ENCODE measurements at places on chromosomes 16 and 17.

DNA sequence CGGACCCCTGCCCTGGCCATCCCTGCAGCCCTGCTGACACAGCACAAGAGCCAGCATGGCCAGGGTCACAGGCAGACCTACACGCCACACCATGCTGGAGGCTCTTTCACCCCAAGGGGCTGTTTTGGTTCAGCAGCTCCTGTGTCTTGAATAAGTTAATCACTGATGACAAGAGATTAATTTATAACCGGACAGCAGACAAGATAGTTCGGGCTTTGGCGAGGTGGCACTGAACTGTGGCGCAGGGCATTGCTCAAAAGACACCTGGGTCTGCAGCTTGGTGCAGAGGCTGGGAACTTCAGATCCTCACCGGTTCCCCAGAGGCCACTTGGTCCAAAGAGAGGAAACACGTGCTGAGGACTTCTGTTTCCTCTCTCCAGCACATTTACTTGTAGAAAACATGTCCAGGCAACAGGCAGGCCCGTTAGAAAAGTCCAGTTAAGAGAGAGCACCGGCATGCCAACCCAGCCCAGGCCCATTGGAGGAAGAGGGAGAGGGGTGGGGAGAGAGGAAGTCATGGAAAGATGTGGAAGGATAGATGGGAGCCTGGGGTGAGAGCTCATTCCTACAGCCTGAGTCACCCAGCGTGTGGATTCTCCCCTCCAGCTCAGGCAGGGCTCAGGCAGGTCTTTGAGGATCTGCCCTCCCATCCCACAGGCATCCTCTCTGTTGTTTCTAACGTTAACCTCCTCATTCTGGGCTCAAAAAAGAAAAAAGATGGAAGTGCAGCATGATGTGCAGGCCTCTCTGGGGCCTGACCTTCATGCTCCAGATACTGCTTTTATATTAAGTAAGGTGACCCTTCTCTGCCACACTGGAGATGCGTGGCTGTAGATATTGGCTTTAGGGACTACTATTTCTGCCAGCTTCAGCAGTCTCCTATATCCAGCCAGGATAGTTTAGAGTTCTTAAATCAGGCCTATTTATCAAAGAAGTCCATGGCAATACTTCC is 80.0 kb upstream of the HNF1B start:
- no peaks in the 10 kb centered on the region for H3K4me1 ChIP-seq
- H3K4me3 ChIP-seq: no peak overlapping the region
- no peaks in the 10 kb centered on the region for H3K27me3 ChIP-seq
- H3K27ac ChIP-seq: no peak overlapping the region

DNA sequence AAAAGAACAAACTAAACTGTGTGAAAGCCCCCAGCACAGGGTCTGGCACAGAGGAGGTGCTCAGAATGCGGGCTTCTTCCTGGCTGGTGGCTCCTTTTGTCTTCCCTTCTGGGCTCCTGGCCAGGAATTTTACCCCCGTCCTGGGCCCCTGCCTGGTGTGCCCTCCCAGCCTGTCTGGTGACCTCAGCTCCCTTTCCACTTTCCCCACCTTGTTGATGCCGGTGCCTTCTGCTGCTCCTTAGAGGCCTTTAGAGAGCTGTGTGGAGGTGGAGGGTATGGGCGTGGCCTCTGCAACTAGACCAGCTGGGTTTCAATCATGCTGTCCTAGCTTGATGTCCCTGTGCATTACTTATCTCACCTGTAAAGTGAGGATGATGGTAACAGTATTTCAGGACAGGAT is 16.8 kb downstream of the PIRT start:
- H3K4me1 ChIP-seq: no peaks in the 10 kb centered on the region
- H3K4me3 ChIP-seq: no peak overlapping the region
- DNase-seq: no peak
- no peaks in the 10 kb centered on the region for H3K36me3 ChIP-seq
- H3K27ac ChIP-seq: no peak overlapping the region

GRCh38 chr16:76931186-76931585 is 259.8 kb upstream of the MON1B start:
- H3K36me3 ChIP-seq: no peaks in the 10 kb centered on the region
- no peaks in the 10 kb centered on the region for H3K27me3 ChIP-seq
- H3K4me1 ChIP-seq: no peaks in the 10 kb centered on the region
- H3K4me3 ChIP-seq: no peak overlapping the region

DNA sequence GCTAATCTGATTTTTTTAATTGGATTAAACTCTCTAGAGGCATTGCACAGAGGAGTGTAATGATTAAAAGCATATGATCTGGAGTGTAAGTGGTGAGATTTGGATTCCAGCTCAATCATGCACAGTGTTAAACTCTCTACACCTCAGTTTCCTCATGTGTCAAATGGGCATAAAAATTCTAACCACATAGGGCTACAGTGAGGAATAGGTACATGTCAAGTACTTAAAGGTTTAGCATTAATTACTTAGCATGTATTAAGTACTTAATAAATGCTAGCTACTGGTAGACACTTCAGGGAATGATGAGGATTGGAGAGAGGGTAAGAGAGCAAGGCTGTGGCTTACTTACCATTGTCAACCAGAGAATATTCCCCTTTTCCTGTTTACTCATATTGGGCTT is 17.1 kb downstream of the ERI2 start:
- no peak overlapping the region for H3K4me3 ChIP-seq
- no peak overlapping the region for H3K27ac ChIP-seq
- H3K36me3 ChIP-seq: no peaks in the 10 kb centered on the region
- H3K27me3 ChIP-seq: no peaks in the 10 kb centered on the region
- DNase-seq: no peak

DNA sequence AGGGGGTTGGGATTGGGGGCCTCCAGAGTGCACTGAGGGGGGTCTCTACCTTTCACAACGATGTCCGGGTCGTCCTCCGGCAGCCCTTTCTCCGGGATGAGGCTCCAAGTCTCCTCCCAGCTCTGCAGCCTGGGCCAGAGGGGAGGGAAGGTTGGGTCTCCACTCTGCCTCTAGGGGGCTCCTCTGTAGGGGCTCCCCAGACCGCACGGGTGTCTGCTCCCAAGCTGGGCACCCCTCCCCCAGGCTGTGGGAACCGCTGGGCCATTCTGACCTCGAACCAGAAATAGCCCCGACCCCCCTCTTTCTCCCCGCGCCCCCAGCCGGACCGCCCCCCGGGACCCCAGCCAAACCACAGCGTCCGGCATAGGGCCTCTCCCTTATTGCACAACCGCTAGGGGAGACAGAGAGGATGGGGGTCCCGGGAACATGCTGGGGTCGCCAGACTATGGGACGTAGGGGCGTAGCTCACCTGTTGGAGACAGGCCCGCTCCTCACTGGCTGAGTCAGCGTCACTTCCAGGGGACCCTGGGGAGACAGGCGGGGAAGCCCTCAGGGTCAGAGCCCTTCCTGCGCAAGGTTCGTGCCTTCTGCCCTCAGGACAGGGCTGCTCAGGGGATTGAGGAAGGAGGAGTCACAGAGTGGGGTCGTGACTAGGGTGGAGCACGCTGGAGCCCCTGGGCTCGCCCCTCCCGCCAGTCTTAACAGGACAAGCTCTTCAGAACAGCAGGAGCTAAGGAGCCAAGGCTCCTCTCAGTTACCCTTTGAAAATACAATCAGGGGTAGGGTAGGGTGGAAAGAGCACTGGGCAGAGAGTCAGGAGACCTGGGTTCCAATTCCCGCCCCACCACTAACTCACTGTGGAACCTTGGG is 2.7 kb downstream of the PLEKHH3 start:
- no peaks in the 10 kb centered on the region for H3K27me3 ChIP-seq
- H3K27ac ChIP-seq: peak overlapping the region; percentile 96
- H3K36me3 ChIP-seq: no peaks in the 10 kb centered on the region

GRCh38 chr16:69709456-69710084 is 16.8 kb downstream of the NQO1 start:
- peak; percentile 16 for DNase-seq
- no peak overlapping the region for H3K4me3 ChIP-seq
- no peaks in the 10 kb centered on the region for H3K4me1 ChIP-seq
- H3K36me3 ChIP-seq: no peaks in the 10 kb centered on the region

GRCh38 chr16:53816211-53816836 is 112.4 kb downstream of the FTO start:
- DNase-seq: peak; percentile 64
- no peaks in the 10 kb centered on the region for H3K27me3 ChIP-seq
- peaks cover 7% of the 10 kb centered on the region for H3K4me1 ChIP-seq
- peak overlapping the region; percentile 74 for H3K27ac ChIP-seq

- H3K36me3 ChIP-seq: no peaks in the 10 kb centered on the region
- H3K27ac ChIP-seq: no peak overlapping the region
Measured at GRCh38 chr17:79970576-79971068, 65.0 kb downstream of the TBC1D16 start.

DNA sequence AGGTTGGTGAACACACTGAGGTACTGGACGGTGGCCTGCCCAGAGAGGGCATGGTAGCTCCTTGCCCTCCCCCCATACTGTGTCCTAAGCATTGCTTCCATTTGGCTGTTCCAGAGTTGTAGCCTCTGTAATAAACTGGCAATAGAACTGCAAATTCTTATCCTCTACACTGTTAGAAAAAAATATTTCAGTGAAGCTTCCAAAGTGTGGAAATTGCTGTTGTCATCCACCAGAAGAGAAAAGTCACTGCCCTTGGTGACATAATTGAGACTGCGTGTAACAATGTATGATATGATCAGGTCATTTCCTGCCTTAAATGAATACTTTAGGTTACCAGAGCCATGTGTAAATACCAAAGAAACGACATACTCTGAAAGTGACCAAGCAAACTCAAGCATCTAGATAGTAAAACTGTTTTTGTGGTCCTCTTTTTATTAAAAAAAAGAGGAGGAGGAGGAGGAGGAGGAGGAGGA is 65.9 kb downstream of the CEP95 start:
- H3K27ac ChIP-seq: peak overlapping the region; percentile 9
- H3K27me3 ChIP-seq: no peaks in the 10 kb centered on the region

- DNase-seq: no peak
- H3K4me3 ChIP-seq: no peak overlapping the region
- no peaks in the 10 kb centered on the region for H3K27me3 ChIP-seq
- no peak overlapping the region for H3K27ac ChIP-seq
- no peaks in the 10 kb centered on the region for H3K36me3 ChIP-seq
Measured at GRCh38 chr17:3732210-3732621, 8.5 kb downstream of the HASPIN start.

- H3K4me3 ChIP-seq: no peak overlapping the region
- H3K27me3 ChIP-seq: no peaks in the 10 kb centered on the region
- no peak for DNase-seq
Measured at GRCh38 chr17:2442166-2442565, 41.3 kb upstream of the MNT start.

DNA sequence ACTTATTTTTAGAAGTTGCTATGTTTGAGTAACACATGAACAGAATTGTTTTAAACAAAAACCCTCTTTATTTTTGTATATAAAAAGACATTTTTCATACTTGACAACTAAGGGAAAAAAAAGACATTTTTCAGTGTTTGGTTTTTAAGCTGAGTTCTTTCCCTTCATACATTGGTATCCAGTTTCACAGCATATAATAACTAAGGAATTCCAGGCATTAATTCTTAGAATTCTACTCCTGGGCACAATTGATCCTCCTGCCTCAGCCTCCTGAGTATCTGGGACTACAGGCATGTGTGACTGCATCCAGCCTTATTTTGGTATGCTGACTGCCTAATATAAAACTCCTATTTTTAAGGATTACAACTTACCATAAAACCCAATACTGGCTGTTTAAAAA is 8.4 kb downstream of the FBXO47 start:
- no peak overlapping the region for H3K4me3 ChIP-seq
- no peaks in the 10 kb centered on the region for H3K36me3 ChIP-seq
- H3K27ac ChIP-seq: no peak overlapping the region
- no peak for DNase-seq

GRCh38 chr16:85181739-85182129 is 69.5 kb upstream of the CIBAR2 start:
- H3K27me3 ChIP-seq: no peaks in the 10 kb centered on the region
- no peaks in the 10 kb centered on the region for H3K36me3 ChIP-seq
- no peak overlapping the region for H3K4me3 ChIP-seq
- H3K4me1 ChIP-seq: no peaks in the 10 kb centered on the region

GRCh38 chr17:47164263-47164662 is 24.8 kb downstream of the CDC27 start:
- no peak overlapping the region for H3K4me3 ChIP-seq
- DNase-seq: no peak
- H3K4me1 ChIP-seq: no peaks in the 10 kb centered on the region
- H3K27ac ChIP-seq: no peak overlapping the region
- no peaks in the 10 kb centered on the region for H3K36me3 ChIP-seq
- no peaks in the 10 kb centered on the region for H3K27me3 ChIP-seq

- H3K27me3 ChIP-seq: no peaks in the 10 kb centered on the region
- no peaks in the 10 kb centered on the region for H3K4me1 ChIP-seq
- H3K27ac ChIP-seq: no peak overlapping the region
- no peaks in the 10 kb centered on the region for H3K36me3 ChIP-seq
- no peak overlapping the region for H3K4me3 ChIP-seq
Measured at GRCh38 chr17:44400226-44400847, 10.9 kb upstream of the ITGA2B start.

GRCh38 chr17:10614536-10615155 is 42.5 kb downstream of the MYH3 start:
- no peak for DNase-seq
- no peaks in the 10 kb centered on the region for H3K4me1 ChIP-seq
- H3K27me3 ChIP-seq: no peaks in the 10 kb centered on the region

- peaks cover 15% of the 10 kb centered on the region for H3K4me1 ChIP-seq
- H3K36me3 ChIP-seq: no peaks in the 10 kb centered on the region
Measured at GRCh38 chr16:67470359-67470758, 10.6 kb downstream of the ATP6V0D1 start.

DNA sequence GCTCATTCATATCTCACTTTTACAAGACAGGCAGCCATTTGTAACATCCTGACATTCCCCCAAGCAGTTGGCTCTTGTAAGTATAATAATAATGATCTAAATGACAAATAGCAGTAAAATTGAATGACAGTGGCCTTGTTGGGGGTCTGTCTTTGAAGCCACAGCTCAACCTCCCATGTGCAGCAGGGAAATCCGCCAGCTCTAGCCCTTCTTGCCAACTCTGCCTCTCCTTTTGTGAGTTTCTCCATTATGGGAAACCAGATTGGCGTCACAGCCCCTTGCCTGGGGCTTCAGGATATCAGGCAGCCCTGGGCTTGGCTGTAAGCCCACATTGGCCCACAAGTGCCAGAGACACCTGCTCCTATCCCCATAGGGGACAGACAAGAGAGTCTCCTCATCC is 70.4 kb upstream of the CACNG5 start:
- H3K4me3 ChIP-seq: no peak overlapping the region
- H3K27me3 ChIP-seq: no peaks in the 10 kb centered on the region
- H3K27ac ChIP-seq: no peak overlapping the region
- no peaks in the 10 kb centered on the region for H3K4me1 ChIP-seq
- DNase-seq: no peak
